ENCODE measurements at places on chromosomes 12 and 14. TPM values are rescaled to one million over a fixed set of nuclear protein-coding genes. Genes with fewer than 3 reads are reported as not detected.
A peak's percentile ranks its signal among the peaks of the same experiment; 100 is the strongest.

GRCh38 chr12:101992091-101992490 lies 69.7 kb downstream of the WASHC3 start:
- DNase-seq, result no peak

DNA sequence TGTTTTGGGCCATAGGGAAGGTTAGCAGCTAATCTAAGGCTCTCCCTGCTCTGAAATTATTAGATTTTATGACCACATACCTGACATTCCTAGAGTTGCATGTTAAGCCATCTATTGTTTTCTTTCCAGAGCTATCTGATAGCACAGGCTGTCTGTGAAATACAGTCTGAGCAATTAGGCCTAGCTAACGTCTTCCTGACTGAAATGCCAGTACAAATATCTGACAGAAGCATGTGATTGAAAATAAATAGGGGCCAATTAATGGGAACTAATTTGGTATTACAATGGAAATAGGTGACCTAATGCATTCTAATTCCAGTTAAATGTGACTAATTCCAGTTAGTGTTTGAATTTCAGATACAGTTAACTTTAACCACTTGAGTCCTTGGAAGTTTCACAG lies 115.2 kb downstream of the C12orf75 start:
- no peak for DNase-seq

GRCh38 chr14:68814539-68815297 lies 21.9 kb upstream of the ZFP36L1 start:
- DNase-seq, result peak; percentile 91

DNA sequence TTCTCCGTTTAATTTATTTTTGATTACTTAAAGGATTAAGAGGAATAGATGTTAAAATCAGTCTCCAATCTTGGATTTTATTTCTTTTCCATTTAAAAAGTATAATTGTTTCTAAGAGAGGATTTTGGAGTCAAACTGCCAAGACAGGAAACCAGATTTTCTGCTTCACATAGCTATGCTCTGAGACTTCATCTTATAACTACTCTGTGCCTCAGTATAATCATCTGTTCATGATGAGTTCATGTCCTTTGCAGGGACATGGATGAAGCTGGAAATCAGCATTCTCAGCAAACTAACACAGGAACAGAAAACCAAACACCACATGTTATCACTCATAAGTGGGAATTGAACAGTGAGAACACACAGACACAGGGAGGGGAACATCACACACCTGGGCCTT lies 9.0 kb upstream of the TAS2R31 start:
- no peak for DNase-seq

GRCh38 chr12:76033081-76034011 lies 1.8 kb upstream of the PHLDA1 start:
- peak; percentile 85 for DNase-seq

GRCh38 chr12:64656429-64656828 lies 46.1 kb downstream of the RASSF3 start:
- DNase-seq, result no peak

- DNase-seq, result peak; percentile 62
Observed at GRCh38 chr12:106171117-106171750, 32.5 kb upstream of the NUAK1 start.

GRCh38 chr12:50786498-50787231 lies 22.8 kb downstream of the ATF1 start:
- DNase-seq, result no peak

Gene VRTN
- polyA plus RNA-seq, result not detected

Gene GSG1
- 5.5 TPM for polyA plus RNA-seq
